ENCODE measurements at places on chromosomes 6 and 20.

DNA sequence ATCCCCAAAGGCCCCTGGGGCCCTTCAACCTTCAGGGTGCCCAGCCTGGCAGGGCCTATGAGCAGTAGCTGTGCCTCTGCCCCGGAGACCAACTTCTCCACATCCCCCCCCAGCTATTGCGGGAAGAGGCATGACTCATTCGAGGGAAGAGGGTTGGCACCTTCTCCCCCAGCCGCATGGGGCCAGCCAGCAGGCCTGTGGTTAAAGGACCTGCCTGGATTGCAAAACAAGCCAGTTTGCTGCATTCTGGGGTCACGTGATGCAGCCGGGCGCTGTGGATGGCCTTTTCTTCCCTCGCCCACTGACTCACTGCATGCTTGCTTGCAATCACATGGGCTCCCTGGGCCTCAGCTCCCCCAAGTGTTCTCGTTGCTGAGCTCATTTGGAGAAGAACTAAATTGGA, 182.5 kb downstream of the MAFB start:
- DNase-seq = no peak

- no peak for DNase-seq
These were observed 38.7 kb downstream of the PRKN start for GRCh38 chr6:162688751-162689345.

GRCh38 chr6:166259296-166259977, 48.8 kb downstream of the PRR18 start:
- DNase-seq = peak; percentile 23

- DNase-seq = no peak
These were observed 13.4 kb upstream of the MOCS1 start for GRCh38 chr6:39947611-39948068.

DNA sequence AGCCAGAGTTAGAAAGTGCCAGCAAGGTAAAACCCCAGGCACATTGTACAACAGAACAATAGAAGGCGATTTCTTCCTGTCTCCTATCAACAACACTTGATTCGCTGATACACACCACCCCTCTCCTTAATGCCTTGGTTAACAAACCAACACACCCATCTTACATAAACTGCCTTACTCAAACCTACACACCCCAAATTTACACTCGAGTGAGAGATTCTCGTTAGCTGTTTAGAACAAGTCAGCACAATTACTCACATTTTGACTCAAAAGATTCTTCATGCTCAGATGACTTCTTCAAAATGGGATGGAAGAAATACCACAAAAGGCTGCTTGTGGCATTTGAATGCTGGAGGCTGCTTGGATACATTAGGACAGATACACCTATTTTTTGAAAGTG, 80.0 kb upstream of the FOXQ1 start:
- no peak for DNase-seq

- peak; percentile 92 for DNase-seq
These were observed at the start of gene MAP1LC3A for GRCh38 chr20:34558320-34559218. Gene MAP1LC3A (plus strand): TSS chr20:34558718. CDS start chr20:34558869, 151 bp downstream.

DNA sequence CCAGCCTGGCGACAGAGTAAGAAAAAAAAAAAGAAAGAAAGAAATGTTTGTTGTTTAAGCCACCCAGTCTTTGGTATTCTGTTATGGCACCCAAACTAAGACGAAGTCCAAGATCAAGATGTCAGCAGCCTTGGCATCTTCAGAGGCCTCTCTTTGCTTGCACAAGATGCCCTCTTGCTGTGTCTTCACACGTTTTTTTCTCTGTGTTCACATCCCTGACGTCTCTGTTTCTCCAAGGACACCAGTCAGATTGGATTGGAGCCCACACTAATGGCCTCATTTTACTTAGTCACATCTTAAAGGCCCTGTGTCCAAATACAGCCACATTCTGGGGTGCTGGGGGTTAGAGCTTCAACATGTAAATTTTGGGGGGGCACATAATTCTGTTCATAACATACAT, 380.9 kb downstream of the GJA1 start:
- no peak for DNase-seq

GRCh38 chr20:15045246-15045645, 707.8 kb upstream of the FLRT3 start:
- no peak for DNase-seq

- no peak for DNase-seq
These were observed 181.6 kb upstream of the RGS17 start for GRCh38 chr6:153312634-153313033.

DNA sequence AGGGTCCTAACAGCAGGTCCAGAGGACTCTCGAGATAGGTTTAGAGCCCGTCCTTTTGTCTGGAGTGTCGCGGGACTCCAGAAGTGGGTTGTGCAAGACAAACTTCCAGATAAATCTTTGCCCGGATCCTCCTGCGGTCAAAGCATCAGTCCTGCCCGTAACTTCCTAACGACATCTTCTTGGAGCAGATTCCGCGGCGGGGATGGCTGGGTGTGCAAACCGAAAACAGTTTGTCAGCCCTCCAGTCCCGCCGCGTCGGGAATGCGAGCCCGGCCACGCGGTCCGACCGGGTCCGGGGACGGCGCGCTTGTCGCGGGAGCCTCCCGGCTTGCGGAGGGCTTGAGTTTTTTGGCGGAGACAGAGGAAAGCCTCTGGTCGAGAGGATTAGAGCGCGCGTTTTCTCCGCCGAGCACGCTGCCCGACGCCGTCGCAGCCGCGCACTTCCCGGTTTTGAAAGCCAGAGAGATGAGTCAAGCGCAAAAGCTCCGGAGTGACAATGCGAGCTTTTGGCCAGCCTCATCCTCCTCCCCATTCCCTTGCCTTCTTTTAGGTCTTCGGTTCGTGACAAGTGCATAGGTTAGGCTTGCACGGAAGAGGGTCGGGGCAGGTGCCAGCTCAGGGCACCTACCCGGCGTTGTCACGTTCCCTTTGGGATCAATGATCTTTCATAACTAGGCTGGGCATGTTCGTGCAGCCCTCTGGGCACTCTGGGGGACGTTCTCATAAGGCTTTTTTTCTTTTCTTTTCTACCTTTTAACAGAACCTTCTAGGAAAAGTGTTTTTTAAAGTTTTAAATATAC, 91.3 kb upstream of the PRDM1 start:
- peak; percentile 60 for DNase-seq

DNA sequence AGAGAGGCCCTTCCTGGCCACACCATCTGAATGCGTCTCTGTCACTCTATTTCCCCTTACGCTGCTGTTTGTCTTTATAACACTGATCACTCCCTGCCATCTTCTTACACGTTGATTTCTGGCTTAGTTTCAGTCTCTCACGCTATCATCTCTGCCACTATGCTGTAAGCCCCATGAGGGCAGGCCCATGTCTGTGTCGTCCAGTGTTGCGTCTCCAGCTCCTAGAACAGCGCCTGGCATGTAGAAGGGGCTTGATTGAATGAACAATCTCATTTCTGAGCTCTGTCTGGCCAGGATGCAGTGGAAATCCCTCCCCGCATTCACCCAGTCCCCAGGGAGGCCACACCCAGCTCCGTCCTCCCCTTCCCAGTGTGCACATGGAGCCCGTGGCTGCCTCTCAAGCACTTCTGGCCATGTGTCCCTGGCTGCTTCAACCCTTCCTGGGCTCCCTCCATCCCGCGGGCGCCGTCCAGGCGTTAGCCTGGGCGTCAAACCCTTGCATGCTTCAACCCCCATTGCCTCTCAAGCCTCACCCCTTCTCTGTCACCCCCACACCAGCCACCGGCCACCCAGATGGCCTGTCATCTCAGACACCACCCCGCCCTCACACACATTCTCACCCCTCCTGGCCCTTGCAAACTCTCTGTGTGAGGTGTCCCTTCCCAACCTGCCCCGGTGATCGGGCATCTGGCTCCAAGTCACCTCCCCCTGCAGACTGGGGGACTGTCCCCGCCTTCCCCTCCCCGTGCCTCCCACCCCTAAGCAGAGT, 71.1 kb downstream of the SRC start:
- no peak for DNase-seq

- no peak for DNase-seq
These were observed 119.0 kb upstream of the ZNF184 start for GRCh38 chr6:27591699-27592480.

DNA sequence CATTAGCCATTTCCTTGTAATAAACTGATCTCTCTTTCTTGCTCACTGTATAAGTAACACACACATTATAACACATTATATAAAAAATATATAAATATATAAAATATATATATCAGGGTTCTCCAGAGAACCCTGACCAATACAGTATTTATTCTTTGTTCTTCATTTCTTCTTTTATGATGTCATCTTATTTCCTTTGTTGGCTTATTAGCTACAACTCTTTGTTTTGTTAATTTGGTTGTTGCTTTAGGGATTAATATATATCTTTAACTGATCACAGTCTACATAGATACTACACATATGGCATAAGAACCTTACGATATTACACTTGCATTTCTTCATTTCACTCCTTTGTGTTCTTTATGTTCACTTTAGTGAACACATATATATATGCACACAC, 14.7 kb upstream of the OPN5 start:
- DNase-seq = no peak

GRCh38 chr20:57179265-57179664, 87.2 kb downstream of the BMP7 start:
- no peak for DNase-seq

- no peak for DNase-seq
These were observed 132.5 kb downstream of the PREX1 start for GRCh38 chr20:48695255-48695654.

- no peak for DNase-seq
These were observed 31.3 kb downstream of the BCAS4 start for GRCh38 chr20:50826121-50826520.

DNA sequence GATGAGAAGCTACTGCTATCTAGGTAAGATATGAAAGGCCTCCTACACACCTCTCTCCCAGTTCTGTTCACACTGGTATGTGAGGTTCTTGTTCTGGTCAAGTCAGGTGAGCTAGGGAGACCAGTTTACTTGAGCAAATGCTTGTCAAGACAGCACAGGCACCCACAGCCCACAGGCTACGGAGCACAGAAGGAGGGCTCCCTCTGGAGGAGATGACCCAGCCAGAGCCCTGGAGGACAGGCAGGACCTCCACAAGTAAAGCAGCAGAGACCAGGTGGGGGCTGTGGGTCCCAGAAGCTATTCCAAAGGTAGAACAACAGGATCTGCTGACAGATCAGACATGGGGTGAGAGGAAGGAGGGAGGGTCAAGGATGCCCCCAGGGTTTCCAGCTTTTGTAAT, 13.2 kb downstream of the MMP24OS start:
- no peak for DNase-seq

- DNase-seq = no peak
These were observed 3.3 kb upstream of the ACSS1 start for GRCh38 chr20:25061103-25061799.

DNA sequence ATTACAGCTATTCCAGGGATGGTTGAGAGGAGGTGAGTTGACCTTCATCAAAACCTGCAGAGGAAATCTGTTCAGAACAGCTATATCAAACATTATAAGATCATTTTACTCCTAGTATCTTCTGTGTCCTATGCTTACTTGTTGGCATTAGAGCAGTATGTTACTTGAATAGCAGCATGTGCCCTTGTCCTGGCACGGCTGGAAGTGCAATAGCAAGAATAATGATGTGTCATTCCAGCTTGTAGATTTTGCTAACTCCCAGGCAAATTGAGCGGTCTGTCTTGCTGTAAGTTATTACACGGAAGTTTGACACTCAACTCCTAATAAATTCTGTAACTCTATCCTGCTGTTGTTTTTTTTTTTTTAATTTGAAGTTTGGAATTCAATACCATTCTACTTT, 385.5 kb downstream of the TENT5A start:
- DNase-seq = no peak

GRCh38 chr6:54029187-54029586, 82.1 kb upstream of the MLIP start:
- DNase-seq = no peak

DNA sequence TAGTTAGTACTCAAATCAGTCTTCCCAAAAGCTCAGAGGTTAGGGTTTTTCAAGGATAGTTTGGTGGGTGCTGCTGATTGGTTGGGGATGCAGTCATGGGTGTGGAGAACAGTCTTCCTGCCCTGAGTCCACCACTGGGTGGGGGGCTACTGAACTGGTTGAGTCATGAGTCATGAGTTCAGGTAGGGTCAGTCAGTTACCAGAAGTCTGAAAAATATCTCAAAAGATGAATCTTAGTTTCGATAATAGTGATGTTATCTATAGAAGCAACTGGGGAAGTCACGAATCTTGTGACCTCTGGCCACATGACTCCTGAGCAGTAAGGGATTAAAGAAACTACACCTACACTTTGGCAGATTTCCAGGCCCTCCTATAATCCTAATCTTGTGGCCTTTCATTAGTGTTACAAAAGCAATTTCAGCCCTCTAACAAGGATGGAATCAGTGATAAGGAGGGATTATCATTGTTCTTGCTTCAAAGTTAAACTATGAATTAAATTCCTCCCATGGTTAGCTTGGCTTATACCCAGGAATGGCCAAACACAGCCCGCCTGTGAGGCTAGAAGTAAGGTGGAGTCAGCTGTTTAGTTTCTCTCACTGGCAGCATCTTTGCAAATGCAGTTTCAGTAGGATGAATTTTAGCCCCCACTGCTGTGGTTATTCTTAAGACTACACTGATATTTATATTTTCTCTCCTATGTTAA, 33.3 kb upstream of the NKAIN2 start:
- no peak for DNase-seq

GRCh38 chr6:128914051-128914450, 31.1 kb downstream of the LAMA2 start:
- DNase-seq = no peak

- no peak for DNase-seq
These were observed 307.6 kb upstream of the FERMT1 start for GRCh38 chr20:6430381-6430780.

DNA sequence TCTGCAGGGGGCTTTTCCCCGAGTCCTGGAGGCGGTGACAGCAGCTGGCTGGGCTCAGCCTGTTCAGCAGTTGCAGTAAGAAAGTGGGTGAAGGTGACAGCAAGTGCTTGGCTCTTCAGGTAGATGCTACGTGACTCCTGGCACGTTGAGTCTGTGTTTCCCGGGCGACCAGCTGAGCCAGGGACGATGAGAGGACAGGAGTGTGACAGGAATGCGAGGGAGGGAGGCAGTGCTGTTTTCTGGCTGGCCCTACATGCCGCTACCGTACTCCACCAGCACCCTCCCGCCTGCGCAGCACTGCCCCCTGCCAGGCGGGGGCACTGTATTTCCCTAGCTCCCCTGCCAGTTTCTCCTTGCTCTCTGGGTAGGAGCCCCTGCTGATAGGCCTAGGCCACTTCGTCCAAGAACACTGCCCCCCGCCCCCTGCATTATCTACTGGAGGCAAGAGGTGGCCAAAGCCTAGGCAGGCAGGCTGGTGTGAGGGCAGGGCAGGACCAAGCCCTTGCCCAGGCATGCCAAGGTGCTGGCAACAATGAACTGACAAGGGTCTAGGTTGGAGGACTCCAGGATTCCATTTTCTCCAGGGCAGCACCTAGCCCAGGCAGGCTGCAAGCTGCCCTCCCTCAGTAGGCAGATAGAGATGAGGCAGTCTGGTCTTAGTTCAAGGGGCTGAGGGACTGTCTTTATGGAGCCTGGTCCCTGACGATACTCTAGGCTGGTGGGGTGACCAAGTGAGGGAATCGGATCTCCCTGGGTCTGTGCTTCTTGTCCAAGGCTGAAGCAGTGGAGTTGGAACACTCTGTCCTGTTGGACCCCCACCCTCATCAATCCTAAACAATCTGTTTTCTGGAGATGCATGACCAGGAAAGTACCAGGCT, 19.2 kb downstream of the MRPS18A start:
- DNase-seq = peak; percentile 23

Data from activated CD4-positive, alpha-beta T cell treated with anti-CD3 and anti-CD28 coated beads for 4 hours (primary cell).